ENCODE measurements at places on chromosomes 5 and 9. TPM values are rescaled to one million over a fixed set of nuclear protein-coding genes. Genes with fewer than 3 reads are reported as not detected.

The PCDHB5 gene
- not detected for total RNA-seq

The MGAT4B gene
- total RNA-seq, result 143 TPM

The TMC1 gene
- total RNA-seq, result not detected

The NPDC1 gene
- total RNA-seq, result 3.4 TPM

The MEF2C gene
- 18.3 TPM for total RNA-seq

The PCDHB12 gene
- total RNA-seq, result not detected

The JAK2 gene
- 43.9 TPM for total RNA-seq

The JAKMIP2 gene
- total RNA-seq, result 12.2 TPM

The DMRT3 gene
- not detected for total RNA-seq

The MCIDAS gene
- total RNA-seq, result not detected

The GRAMD2B gene
- 10.0 TPM for total RNA-seq

The PHF24 gene
- not detected for total RNA-seq

The OMD gene
- total RNA-seq, result not detected

The SLC22A4 gene
- total RNA-seq, result 2.3 TPM

The BSPRY gene
- 5.5 TPM for total RNA-seq

The GRXCR2 gene
- not detected for total RNA-seq

The CAMK4 gene
- 7.2 TPM for total RNA-seq

The AHRR gene
- 1.4 TPM for total RNA-seq

The ALDOB gene
- not detected for total RNA-seq

The BAAT gene
- not detected for total RNA-seq

The SH3PXD2B gene
- total RNA-seq, result 0.35 TPM

The SPINK4 gene
- not detected for total RNA-seq

The PCDHB8 gene
- total RNA-seq, result not detected

The QRFP gene
- not detected for total RNA-seq

The LCN1 gene
- not detected for total RNA-seq

The DOCK2 gene
- 320 TPM for total RNA-seq

The FOXD4L6 gene
- not detected for total RNA-seq

The PFN3 gene
- not detected for total RNA-seq

The MORN5 gene
- total RNA-seq, result not detected

The GAS1 gene
- total RNA-seq, result 1.0 TPM

The PTGES gene
- total RNA-seq, result 0.39 TPM

The TMEM252 gene
- total RNA-seq, result not detected

The GHR gene
- not detected for total RNA-seq

The CNTNAP3 gene
- not detected for total RNA-seq

The MOB3B gene
- 0.30 TPM for total RNA-seq

The ACER2 gene
- 1.3 TPM for total RNA-seq

The NEURL1B gene
- total RNA-seq, result 0.45 TPM

The PCDHGB1 gene
- total RNA-seq, result 0.10 TPM

The CARTPT gene
- not detected for total RNA-seq

The WDR38 gene
- total RNA-seq, result not detected

The PCDHB9 gene
- total RNA-seq, result not detected

The PCDHGA1 gene
- not detected for total RNA-seq

The ZNF454 gene
- not detected for total RNA-seq

The IRGM gene
- 5.7 TPM for total RNA-seq

The PSMD5 gene
- total RNA-seq, result 41.2 TPM

The SLC27A6 gene
- total RNA-seq, result not detected

The ODF2 gene
- 37.5 TPM for total RNA-seq

The SPINK13 gene
- total RNA-seq, result not detected

The SV2C gene
- not detected for total RNA-seq

The SIMC1 gene
- total RNA-seq, result 27.8 TPM

The GPR150 gene
- total RNA-seq, result 0.63 TPM
